Stimulated activated CD4-positive, alpha-beta T cell treated with anti-CD3 and anti-CD28 coated beads, Interleukin-12 subunit alpha, Interleukin-12 subunit beta, amount 100 ng/mL, for 4 hours (primary cell): ENCODE measurements at places on chromosomes 6 and 20.

DNA sequence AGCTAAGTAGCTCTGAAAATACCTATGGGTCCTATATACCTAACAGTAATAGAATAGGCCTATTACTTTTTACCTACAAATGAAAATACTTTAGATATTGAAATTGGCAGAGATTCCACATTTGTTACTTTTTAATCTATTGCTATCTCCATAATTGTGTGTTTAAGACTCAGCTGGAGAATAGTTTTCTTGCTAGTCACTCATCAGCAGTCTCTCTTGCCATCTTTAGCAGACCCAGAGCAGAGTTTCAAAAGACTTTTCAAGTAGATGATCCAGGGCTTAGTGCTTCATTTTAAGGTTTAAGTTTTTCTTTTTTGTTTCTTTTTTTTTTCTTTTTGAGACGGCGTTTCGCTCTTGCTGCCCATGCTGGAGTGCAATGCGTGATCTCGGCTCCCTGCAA is 12.9 kb downstream of the ANKS1A start:
- no peak for DNase-seq

GRCh38 chr6:56435326-56435725 is 187.9 kb upstream of the COL21A1 start:
- no peak for DNase-seq

DNA sequence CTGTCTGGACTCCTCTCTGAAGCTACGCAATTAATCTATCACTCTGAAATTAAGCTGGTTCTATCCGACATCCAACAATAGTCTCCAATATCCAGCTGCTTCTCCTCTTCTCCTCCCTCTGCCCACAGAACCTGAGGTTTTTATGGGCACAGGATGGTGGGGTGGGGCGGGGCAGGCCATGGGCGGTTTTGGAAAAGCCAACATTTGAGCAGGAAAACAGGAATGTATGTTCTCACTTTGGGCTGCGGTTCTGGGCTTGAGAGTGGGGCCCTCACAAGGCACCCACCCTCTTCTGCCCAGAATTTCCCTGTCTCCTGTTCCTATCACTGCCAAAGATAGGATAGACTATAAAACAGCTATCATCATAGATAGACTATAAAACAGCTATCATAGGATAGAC is 1144.2 kb downstream of the EPHA7 start:
- no peak for DNase-seq

DNA sequence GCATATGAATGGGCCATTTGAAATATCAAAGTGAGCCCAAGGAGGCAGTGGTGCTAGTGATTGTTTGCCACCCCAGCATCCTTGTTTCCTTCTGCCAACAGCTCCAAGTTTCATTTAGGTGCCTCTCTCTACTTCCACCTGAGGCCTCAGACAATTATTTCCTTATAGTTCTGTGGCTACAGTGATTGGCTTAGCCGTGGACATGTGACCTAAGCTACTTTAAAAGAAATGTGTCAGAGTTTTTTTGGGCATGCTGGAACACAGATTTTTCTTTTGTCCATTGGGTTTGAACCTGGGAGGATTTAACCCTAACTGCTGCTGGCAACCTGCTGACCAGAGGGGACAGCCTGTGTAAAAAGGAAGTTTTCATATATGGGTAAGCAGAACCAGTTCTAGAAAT is 319.4 kb downstream of the CD109 start:
- DNase-seq = no peak

DNA sequence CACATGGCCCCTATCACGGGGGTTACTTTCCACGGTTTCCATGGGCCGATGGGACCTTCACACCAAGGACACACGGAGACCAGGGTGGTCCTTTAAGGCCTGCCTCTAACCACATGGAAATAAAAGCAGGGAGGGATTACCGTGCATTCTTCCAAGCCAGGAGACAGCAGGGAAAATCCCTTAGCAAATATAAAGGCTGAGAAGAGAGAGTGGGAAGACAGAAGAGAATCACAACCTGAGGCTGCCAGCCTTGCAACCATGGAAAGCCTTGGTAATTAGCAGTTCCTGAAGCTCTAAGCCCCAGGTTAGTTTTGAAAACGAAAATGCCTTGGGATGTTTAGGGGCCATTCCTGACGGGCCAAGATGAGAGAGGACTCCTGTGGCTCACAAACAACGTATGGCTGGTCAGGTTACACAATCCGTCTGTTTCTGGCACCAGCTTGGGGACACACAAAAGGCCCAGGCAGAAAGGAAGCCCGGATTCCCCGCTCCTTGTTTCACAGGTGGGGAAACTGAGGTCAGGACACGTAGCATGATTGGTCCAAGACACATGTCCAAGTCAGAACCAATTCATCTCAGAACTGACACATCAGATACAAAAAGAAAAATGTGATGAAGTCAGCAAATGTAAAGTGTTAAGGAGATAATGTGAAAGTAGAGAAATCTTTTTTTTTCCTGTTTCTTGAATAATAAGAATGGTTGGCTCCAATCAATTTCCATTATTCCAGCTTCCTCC is 2.8 kb downstream of the PREX1 start:
- DNase-seq = no peak

DNA sequence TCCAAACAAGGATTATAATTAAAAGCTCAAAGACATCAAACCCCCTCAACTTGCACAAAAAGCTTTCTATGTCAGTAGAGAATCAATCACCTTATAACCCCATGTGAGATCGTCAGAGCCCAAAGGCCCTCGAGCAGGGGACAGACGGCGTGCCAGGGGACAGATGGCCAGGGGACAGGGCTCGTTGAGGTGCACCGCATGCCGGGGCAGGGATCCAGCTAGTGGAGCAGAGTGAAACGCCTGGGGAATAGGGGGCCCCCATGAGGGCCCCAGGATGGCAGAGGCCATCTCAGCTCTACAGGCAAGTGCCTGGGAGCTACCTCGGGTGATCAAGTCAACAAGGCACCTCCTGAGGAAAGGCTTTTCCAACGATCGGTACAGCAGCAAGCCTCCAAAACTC is 28.6 kb downstream of the DIDO1 start:
- no peak for DNase-seq

DNA sequence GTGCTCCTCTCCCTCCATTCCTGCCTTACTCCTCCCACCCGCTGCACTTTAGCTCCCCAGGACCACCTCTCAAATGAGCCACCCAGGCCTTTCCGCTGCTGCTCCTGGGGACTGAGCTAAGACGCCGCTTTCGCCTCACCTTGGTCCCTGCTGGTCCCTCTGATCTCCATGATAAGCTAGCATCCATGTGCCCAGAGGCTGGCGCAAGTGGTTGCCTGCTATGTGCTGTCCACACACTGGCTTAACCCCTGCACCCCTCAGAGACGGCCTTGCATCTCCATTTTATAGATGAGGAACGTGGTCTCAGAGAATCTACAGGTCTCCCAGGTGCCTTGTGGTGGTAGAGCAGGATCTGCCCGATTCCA is 160.1 kb upstream of the PMEPA1 start:
- no peak for DNase-seq

GRCh38 chr6:154909311-154909710 is 85.8 kb upstream of the TIAM2 start:
- DNase-seq = no peak
